Stimulated activated naive CD4-positive, alpha-beta T cell treated with Interleukin-2 at 50 U/mL for 16 hours (primary cell): ENCODE measurements at places on chromosomes 1 and 21.
A peak's percentile ranks its signal among the peaks of the same experiment; 100 is the strongest.

- DNase-seq, result no peak
Observed at GRCh38 chr1:42423681-42424080, 32.1 kb downstream of the ZMYND12 start.

GRCh38 chr1:36161641-36162531 lies 5.9 kb downstream of the MAP7D1 start:
- DNase-seq, result peak; percentile 12

DNA sequence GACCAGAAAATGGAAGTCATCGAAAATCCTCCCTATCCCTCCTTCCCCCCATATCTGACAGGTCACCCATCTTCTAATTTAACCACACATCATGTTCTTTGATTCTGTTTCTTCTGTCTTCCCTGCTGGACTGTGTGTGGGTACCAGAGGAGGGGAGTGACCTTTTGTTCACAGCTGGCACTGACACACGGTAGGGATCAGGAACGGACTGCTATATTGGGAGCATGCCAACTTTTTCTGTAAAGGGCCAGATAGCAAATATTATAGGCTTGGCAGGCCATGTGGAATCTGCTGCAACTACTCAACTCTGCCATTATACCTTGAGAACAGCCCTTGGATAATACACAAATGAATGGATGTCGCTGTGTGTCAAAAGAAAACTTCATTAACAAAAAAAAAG lies 7.5 kb upstream of the TOMM20 start:
- no peak for DNase-seq

GRCh38 chr1:60864722-60865121 lies 217.6 kb upstream of the NFIA start:
- DNase-seq, result no peak

GRCh38 chr1:8407652-8408051 lies 89.7 kb downstream of the SLC45A1 start:
- DNase-seq, result no peak

DNA sequence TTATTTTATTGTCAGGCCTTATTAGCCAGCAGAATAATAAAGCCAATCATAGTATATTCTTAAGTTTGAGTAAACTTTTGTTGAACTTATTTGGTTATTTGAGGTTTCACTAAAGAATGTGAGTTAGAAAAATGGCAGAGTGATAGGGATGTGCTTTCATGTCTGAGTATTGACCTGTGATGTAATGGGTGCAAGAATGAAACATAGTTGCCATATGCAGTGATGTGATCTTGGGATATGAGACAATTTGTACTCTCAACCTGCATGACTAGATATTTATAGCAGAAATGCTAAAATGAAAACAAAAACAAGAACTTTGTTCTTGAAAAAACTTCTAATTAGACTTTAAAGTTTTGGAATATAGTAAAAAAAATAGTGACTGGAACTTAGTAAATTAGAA lies 97.9 kb downstream of the DISP1 start:
- no peak for DNase-seq

- no peak for DNase-seq
Observed at GRCh38 chr1:116515702-116516101, 55.1 kb downstream of the CD58 start.

- no peak for DNase-seq
Observed at GRCh38 chr1:6623269-6623965, 1.3 kb upstream of the THAP3 start.

DNA sequence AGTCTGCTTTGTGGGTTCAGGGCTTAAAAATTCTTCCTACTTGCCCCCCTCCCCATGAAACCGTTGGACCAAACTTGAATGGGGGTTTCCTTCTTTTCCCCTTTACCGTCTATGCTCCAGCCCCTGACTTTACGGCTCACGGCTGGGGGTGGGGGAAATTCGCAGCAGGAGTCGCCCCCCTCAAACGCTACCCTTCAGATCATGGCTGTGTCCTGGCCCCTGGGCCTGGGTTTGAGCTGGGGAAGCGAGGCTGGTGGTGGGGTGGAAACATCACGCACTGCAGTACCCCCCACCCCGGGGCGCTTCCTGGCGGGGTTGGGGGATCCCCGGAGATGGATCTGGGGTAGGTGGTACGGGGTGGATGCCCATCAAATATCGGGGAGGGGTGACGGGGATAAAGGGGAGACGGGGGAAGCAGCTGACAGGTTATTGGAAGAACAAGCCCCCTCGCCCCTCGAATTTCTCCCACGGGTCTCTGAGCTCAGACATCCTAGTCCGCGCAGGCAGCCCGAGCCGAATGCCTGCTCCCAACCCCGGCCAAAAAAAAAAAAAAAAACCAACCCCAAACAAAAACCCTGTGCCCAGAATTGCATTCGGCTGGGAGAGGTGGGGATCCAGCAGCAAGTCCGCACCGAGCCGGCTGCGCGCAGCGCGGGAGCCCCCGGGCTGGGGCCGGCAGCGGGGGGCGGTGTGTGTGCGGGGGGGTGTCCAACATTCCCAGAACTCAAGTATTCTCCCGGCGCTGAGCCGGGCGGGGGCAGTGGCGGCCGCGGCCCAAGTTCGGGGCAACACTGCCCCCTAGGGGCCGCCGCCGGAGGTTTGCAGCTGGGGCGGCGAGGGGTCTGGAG lies 59.0 kb upstream of the ACOT11 start:
- peak; percentile 48 for DNase-seq

GRCh38 chr1:186152620-186153239 lies 222.3 kb downstream of the TPR start:
- DNase-seq, result no peak

GRCh38 chr1:208837242-208837641 lies 593.1 kb upstream of the PLXNA2 start:
- no peak for DNase-seq

- DNase-seq, result no peak
Observed at GRCh38 chr1:205045146-205045545, 2.1 kb downstream of the CNTN2 start.

- peak; percentile 78 for DNase-seq
Observed at GRCh38 chr1:2194319-2194897, at the start of gene FAAP20. Gene FAAP20 (minus strand): TSS chr1:2194772. CDS start chr1:2194749, 23 bp downstream.

GRCh38 chr1:28178690-28179485 lies 2.4 kb upstream of the PTAFR start:
- DNase-seq, result no peak

DNA sequence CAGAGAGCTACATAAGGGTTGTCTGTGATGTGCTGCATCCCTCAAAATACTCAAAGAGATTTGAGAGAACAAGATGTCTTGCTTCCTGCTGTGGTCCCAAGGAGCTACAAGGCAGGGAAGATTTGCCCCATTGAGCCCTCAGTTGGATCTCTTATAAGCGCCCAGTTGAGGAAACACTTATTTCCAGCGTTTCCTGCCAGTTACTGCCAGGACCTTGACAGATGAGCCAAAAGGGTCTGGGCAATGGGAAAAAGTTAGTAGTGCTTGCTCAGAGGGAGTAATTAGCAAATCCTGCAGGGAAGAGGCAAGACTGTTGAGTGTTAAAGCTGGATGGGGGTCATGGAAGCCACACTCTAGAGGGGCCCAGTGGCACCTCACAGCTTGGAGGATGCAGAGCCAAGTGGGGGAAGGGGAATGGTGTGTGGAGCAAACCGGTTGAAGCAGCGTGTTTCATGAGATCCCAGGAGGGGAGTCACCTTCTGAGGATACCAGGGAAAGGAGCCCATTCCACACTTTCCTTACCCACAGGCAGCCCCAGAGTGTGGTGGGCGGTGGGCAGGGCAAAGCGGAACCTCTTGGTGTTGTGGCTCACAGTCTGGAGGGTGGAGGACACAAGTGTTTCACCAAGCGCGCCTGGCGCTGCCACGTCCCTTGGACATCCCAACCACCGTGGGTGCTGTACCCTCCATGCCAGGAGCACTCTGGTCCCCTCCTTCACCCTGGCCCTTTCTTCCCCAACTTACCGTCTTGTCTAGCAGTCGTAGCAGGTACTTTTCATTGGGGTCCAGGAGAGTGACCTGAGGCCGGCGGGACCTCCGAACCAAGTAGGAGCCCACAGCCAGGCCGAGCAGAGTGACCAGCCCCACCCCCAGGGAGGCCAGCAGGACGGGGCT lies 805 bp downstream of the CYB5R1 start:
- DNase-seq, result no peak

GRCh38 chr21:33232291-33233034 lies 2.7 kb downstream of the IFNAR2 start:
- DNase-seq, result no peak
